Small intestine (tissue), 16 donors: ENCODE measurements at places on chromosomes 12 and 14.

DNA sequence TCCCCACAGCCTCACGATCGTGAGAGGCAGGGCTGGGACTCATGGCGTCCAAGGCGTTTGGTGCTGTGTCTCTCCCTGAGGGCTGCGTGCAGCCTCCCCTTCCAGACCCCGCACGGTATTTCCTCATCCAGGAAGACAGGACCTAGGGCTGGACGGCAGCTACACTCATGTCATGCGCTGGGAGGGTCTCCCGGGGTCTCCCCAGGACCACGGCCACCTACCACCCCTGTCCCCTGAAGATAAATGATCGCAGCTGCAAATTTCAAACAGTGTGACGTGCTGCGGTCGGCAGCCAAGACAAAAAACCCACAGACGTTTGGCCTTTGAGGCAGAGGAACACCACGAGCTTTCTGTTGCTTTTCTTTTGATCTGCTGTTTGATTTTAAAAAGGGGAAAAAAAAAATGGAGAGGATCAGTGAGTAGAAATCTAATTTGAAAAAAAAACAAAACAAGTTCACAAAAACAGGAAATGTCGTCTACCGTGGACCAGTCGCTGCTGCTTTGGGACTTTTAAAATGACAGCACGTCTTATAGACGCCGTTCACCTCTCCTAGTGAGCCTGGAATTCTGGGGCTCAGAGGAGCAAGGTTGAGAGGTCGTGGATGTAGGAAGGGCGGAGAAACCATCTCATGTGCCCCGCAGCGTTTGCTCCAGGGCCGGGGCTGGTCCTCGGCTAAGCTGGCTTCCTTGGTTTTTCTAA lies 237.6 kb downstream of the SLC41A2 start:
- DNase-seq = peak; percentile 36

GRCh38 chr14:105568859-105569766 lies 42.7 kb downstream of the TMEM121 start:
- DNase-seq = no peak

DNA sequence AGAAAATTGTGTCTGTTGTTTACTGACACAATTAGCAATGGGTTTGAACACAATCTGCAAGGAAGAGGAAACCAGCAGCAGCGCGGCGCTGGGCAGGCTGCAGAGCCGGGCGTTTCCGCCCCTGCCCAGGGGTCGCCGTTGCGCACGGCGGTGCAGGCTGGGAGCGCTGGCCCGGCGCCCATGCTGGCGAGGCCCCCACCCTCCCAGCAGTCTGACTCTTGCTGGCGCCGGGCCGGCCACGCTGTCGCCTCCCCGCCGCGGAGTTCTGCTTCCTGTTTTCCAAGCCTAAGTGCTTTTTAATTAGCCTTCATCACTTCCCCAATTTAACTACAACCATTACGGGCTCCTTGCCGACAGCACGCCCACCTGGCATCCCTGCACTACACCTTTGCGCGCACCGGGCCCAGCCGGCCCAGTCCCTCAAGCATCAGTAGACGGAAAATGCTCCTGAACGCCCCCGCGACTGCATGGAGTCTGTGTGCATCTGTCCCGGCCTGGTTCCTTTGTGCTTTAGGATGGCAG lies 212.1 kb downstream of the GXYLT1 start:
- DNase-seq = peak; percentile 2

- no peak for DNase-seq
Measured at GRCh38 chr14:69392481-69392880, 5.6 kb downstream of the ERH start.

GRCh38 chr14:41016213-41016612 lies 590.5 kb upstream of the LRFN5 start:
- no peak for DNase-seq

DNA sequence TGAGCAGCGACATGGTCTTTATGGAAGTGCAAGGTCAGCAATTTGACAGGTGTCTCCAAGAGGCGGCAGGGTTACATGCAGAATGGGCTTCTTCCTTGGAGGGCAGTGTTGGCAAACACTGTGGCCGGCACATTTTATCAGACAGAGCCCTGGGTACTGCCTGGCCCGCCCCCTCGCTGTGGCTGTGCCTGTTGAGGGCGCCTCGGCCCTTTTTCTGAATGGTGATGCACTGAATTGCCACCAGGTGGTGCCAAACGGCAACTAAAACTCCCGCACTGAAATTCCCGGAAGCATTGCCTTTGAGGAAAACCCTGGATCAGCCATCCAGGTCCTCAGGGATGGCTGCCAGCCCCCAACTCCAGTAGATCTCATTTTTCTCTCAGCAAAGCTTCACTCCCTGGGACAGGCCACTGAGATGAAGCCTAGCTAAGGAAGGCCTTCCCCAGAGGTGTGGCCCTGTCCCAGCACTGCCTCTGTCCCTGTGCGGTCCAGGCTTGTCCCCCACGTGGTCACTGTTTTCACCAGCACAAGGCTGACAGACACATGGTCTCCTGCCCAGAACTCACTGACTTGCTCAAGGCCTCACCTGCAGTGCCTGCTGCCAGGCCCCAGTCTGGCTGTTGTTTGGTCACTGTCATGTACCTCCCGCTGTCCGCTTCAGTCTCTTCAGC lies 73.6 kb downstream of the TESC start:
- peak; percentile 79 for DNase-seq

DNA sequence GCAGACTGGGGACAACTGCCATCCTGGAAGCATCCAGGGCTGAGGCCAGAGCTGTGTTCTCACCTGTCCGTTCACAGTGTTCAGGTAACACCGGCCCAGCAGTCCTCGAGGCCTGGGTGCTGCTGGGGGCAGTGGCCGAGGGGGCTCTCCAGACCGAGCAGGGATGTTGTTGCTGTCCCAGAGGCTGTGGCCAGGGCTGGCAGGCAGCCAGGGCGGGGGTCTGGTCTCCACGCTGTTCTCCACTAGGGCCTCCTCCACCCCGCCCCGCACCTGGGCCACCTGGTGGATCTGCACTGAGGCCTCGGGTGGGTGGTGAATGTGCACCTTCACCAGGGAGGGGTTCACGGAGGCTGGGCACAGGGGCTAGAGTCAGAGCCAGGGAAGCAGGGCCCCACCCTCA lies 57.4 kb downstream of the ISCA2 start:
- no peak for DNase-seq

DNA sequence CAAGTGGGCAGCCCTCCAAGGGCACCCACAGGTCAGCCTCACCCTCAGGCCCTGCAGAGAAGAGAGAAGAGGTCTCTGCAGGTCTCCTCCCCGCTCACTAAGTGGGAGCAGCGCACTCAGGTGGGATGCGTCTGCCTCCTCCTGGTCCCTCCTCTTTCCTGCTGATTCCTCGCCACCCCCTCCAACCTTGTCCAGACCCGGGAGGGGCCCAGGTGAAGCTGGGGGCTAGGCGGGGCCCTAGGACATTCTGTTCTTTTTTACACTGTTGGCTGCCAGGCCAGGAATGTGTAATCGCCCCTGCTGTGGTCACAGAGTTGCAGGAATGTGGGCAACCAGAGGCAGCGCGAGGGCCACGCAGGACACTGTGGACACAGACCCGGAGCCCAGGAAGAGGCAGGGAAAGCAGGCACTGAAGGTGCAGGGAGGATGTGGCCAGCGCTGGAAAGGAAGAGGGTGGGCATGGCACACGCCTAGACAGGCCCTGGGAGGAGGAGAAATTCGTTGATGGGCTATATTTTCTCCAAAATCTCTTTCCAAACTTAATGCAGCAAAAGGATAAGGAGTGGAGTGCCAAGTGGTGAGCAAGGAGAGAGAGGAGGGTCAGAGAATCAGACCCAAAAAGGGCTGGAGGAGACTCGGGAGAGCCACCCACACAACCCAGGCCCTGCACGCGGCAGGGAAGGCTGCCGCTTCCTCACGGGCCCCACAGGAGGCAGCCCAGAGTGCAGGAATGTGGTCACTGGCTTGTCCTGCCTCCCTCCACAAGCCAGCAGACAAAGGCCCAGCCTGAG lies 911 bp upstream of the SCNN1A start:
- DNase-seq = peak; percentile 59

GRCh38 chr14:53938136-53938837 lies 18.3 kb downstream of the BMP4 start:
- DNase-seq = peak; percentile 50

- DNase-seq = no peak
Measured at GRCh38 chr14:76941544-76941943, 87.0 kb downstream of the IRF2BPL start.

DNA sequence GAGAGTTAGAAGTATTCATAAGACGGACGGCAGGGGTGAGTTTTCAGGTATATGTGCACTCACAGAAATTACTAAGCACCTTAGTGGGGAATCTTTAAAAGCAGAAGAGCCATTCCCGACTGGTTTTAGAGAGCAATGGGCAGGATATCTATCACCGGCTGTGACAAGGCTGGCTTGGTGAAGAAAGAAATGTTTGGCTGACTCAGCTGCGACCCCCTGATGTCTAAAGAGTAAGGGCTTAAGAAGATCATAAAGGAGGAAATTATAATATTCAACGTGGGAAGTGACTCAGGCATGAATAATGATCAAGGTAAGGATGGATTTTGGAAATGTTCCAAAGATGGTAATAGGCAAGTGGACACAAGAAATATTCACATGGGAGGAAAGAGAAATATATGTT lies 407.6 kb downstream of the TMEM132D start:
- DNase-seq = no peak

- no peak for DNase-seq
Measured at GRCh38 chr12:55874443-55874842, 31.7 kb upstream of the MMP19 start.

- DNase-seq = no peak
Measured at GRCh38 chr12:117603316-117604113, 242.1 kb upstream of the NOS1 start.

GRCh38 chr14:105853907-105854599 lies 327.7 kb downstream of the TMEM121 start:
- DNase-seq = no peak

DNA sequence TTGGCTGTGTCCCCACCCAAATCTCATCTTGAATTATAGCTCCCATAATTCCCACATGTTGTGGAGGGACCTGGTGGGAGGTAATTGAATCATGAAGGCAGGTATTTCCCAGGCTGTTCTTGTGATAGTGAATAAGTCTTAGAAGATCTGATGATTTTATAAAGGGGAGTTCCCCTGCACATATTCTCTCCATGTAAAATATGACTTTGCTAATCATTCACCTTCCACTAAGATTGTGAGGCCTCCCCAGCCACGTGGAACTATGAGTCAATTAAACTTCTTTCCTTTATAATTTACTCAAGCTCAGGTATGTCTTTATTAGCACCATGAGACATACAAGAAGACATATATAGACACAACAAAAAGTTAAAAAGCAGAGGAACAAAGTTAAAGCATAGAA lies 120.0 kb downstream of the CPNE8 start:
- no peak for DNase-seq

GRCh38 chr14:50610465-50610864 lies 50.5 kb downstream of the ATL1 start:
- no peak for DNase-seq

DNA sequence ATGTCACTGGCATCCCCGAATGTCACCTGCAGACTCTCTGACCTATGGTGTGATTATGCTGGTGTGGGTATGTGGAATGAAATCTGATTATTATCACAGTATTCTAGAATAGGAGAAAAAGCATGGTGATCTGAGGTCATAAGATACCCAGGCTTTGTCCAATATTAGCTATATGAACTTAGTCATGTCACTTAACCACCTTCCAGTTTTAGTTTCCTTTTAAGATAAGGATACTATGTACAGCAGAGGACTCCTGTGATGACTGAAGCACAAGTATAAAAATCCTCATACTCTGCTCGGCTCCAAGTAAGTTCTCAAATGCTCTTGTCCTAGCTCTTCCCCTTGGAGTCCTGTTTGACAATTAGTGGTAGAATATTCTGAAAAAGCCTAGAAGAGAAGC lies 2.8 kb downstream of the GNS start:
- no peak for DNase-seq

- DNase-seq = no peak
Measured at GRCh38 chr12:108181095-108181454, 52.0 kb downstream of the WSCD2 start.

DNA sequence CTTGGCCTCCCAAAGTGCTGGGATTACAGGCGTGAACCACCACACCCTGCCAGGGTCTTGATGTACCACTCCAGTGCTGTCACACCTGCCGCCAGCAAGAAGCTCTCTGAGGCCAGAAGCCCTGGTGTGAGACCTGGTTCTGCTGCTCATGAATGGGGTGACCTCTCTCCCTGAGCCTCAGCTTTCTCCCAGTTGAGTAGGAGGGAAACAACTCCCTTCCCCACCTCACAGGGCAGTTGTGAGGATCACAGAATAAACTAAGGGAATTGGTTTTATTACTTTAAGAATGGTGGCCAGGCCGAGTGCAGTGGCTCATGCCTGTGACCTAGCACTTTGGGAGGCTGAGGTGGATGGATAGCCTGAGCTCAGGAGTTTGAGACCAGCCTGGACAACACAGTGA lies 5.8 kb upstream of the CD63 start:
- no peak for DNase-seq

- no peak for DNase-seq
Measured at GRCh38 chr12:26839512-26839911, 6.5 kb upstream of the ITPR2 start.

GRCh38 chr14:102241147-102241546 lies 63.8 kb downstream of the MOK start:
- no peak for DNase-seq

DNA sequence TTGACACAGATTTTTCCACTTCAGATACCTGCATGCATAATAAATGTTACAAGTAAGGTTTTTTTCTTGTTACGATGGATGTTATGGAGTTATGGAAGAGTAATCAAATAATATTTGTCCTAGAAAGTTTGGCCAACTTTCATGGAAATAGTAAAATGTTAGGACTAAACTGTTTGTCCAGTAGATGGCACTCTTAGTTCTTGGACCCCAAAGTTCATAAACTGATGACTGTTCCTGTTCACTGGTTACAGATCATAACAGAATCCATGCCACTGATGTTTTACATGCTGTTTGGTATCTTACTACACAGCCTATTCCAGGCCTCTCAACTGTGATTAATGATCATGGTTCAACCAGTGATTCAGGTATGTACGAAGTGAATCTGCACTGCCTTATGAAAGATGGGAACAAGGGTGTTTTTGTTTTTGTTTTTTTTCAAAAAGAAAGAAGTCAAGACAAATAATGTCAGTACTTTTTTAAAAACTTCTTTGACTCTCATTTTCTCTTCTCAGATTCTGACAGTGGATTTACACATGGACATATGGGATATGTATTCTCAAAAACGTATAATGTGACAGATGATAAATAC lies 48.8 kb upstream of the SLCO1C1 start:
- DNase-seq = peak; percentile 34

GRCh38 chr12:32072102-32072501 lies 34.5 kb upstream of the BICD1 start:
- DNase-seq = no peak

DNA sequence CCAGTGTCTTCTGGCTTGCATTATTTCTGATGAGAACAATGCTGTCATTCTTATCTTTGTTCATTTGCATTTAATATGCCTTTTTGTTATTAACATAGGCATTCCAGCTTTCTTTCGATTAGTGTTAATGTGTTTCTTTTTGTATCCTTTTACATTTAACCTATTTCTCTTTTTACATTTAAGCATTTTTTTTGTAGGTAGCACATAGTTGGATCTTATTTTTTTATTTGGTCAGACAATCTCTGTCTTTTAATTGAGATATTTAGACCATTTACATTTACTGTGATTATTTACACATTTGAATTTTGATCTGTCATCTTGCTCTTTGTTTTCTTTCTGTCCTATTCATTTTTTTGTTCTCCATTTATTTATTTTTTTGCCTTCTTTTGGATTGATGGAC lies 14.5 kb upstream of the KIF26A start:
- DNase-seq = no peak
